Effector CD4-positive, alpha-beta T cell (primary cell): ENCODE measurements at places on chromosomes 6 and 20.

GRCh38 chr6:105988812-105989577 lies 97.1 kb upstream of the PRDM1 start:
- DNase-seq, result no peak

GRCh38 chr6:44641344-44642031 lies 254.0 kb downstream of the CDC5L start:
- DNase-seq, result no peak

- no peak for DNase-seq
Measured at GRCh38 chr20:8005033-8005432, 14.5 kb downstream of the TMX4 start.

DNA sequence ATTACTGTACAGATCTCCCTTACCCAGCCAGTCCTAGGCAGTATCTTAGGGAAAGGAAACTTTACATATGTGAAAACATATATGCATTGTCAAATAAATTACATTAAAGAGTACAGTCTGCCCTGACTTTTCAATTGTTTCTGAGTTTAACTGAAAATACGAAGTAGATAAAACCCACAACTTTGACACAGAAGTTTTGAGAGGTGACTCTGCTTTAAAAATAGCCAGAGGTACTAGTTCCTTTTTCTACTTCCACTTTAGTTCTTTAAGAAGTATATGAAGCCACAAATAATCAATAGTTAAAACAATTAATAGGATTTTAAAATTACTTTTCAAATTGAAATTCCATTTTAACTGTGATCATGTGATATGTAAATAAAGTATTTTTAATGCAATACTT lies 62.9 kb downstream of the BMP5 start:
- DNase-seq, result no peak
